Stimulated activated CD4-positive, alpha-beta T cell treated with anti-CD3 and anti-CD28 coated beads, Interleukin-2, amount 100 ng/mL, for 4 hours (primary cell): ENCODE measurements at places on chromosomes 16 and 17.

DNA sequence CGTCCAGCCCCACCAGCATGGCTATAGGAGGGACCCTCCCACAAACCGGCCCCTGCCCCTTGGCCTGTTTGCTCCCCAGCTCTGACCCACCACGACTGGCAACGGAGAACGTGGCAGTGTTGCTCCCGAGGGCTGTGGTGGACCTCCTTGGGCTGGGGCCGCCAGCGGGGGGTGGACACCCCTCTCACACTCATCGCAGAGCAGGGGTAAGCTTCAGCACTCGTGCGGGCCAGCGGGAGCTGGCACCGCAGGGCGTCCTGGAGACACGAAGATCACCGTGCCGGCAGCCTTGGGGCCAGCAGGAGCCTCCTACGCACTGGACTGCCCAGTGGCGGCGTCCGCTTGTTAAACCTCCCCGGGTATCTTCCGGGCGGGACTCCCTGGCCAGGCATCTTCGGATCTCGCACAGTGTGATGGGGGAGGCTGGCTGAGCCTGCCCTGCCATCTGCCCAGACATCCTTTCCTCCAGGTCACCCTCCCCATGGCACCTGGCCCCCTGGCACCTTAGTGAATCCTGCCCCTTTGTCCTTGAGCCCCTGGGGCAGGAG lies 53.5 kb downstream of the ABR start:
- no peak for DNase-seq

- DNase-seq, result no peak
Measured at GRCh38 chr16:86980644-86981043, 336.5 kb downstream of the C16orf95 start.

DNA sequence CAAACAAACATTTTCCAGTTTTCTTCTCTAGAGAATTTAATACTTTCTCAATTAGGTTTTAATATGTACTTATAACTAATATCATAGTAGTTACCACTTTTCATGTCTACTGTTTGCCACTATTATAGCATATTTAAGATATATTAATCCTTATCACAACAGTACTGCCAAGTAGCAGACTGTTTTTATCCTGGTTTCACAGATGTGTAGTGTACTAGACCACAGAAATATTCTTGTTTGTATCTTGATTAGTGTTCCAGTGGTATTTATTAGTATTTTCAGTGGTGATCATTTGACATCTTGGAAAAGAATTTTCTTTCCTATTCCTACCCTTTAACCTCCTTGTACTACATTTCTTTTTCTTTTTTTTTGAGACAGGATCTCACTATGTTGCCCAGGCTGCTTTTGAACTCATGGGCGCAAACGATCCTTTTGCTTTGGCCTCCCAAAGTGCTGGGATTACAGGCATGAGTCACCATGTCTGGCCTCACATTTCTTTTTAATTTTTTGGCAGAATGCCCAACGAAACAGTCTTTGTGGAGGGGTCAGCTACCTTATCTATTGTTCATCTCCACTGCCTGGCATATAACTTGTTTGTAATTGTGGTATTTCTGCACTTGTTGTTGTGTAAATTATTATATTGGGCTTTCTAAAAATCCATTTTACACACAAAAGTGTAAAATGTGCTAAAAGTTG lies 27.2 kb downstream of the MAP2K4 start:
- no peak for DNase-seq

- no peak for DNase-seq
Measured at GRCh38 chr17:63435681-63436522, 10.2 kb downstream of the CYB561 start.

DNA sequence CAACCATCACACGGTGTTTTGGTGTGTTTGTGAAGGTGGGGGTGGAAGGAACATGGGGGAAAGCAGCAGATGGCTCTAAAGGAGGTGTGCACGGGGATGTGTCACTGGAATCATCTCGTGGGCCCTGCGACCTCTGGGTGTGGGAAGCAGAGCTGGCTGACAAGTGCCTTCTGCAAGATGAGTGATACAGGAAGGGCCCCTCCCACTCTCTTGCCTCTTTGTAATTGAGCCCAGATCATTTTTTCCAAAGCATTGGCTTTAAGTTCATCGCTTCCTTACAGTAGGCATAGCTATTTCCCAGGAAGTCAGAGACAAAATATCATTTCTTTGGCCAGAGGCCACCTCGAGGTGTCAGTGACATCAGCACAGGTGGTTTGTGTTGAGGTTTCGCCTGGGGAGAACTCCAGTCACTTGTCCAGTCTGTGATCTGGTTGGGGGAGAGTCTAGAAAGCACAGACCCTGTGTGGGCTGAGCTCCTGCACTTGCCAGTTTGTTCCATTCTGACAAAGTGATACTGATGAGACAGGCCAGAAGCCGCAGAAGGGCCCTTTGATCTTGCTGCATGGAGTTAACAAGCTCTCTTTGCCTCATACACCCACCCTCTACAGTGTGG lies 20.6 kb upstream of the SNTB2 start:
- peak; percentile 76 for DNase-seq

DNA sequence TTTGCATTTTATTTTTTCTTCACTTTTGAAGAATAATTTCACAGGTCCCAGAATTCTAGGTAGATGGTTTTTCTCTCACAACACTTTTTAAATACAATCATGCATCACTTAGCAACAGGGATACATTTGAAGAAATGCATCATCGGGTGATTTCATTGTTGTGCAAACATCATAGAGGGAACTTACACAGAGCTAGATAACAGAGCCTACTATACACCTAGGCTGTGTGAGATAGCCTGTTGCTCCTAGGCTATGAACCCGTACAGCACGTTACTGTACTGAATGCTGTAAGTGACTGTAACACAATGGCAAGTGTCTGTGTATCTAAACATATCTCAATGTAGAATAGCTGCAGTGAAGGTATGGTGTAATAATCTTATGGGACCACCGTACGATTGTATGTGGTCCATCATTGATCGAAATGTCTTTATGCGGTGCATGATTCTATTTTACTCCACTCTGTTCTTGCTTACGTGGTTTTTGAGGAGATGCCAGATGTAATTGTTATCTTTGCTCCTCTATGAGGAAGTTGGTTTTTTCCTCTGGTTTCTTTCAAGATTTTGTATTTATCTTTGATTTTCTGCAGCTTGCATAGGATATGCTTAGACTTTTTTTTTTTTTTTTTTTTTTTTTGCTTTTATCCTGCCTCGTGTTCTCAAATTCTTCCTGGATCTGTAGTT lies 35.5 kb upstream of the TMEM92 start:
- DNase-seq, result no peak

DNA sequence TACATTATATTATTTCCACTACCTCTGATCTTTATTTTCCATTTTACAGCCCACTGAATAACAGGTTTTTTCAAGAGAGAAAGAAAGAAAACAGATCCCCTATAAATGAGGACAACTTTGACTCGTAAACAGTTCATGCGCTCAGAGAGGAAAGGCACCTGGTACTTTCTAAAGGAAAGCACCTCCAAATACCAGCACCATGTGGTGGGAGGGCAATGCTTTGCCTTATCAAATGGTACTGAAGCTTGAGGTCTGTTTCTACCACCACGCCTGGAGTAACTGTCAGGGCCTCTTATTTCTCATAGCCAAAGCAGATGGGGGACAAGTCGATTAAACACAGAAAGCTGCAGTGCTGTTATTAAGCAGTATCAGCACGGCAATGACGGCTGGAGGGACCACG lies 510.3 kb upstream of the ZFHX3 start:
- DNase-seq, result no peak

- no peak for DNase-seq
Measured at GRCh38 chr17:20063665-20064648, 54.8 kb downstream of the SPECC1 start.

DNA sequence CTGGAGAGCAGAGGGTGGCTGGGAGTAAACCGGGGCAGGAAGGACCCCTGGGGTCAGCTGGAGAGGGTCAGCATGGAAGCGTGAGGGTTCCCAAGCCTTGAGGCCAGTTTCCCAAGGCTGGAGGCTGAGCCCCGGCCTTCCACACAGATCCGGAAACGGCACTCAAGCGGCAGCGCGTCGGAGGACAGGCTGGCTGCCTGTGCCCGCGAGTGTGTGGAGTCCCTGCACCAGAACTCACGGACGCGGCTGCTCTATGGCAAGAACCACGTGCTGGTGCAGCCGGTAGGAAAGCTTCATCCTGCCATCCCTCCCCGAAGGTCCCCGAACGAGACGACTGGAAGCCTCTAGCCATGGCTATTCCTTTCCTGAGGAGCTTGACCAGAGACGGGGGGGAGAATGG lies 26.0 kb downstream of the SGSM2 start:
- no peak for DNase-seq

DNA sequence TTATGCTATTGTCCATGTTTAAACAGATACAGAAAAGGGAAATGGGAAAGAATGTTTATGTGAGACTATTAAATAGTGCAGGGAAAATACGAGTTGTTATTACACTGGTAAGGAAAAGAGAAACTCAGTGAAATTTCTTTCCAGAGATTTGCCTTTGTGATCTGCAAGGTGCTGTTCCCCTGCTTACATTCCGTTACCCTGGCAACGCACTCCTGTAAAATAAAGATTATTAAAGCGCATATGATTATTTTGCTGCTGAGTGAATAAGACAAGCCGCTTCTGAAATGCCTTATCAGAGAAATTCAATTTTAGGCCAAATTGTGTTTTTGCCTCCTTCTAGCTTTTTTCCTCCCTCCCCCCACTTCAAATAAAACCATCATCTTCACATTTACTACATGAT lies 328.6 kb upstream of the PMFBP1 start:
- no peak for DNase-seq

DNA sequence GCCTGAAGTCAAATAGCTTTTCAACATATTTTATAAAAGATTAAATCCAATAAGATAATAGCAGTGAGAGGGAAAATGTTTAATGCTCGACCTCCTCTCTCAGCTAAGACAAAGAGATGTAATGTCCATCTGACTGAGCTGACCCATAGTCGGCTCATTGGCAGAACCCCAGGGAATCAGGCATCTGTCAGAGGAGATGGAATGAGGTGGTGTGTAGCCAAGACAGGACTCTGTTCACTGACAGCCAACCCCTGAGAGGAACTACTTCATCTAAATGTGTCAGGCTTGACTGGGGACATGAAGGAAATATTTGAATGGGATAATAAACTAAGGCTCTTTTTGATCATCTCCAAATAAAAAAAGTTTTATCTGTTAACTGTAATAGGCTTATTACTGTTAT lies 188.0 kb downstream of the CDH11 start:
- no peak for DNase-seq

GRCh38 chr16:3591436-3591803 lies 14.2 kb upstream of the NLRC3 start:
- DNase-seq, result no peak

DNA sequence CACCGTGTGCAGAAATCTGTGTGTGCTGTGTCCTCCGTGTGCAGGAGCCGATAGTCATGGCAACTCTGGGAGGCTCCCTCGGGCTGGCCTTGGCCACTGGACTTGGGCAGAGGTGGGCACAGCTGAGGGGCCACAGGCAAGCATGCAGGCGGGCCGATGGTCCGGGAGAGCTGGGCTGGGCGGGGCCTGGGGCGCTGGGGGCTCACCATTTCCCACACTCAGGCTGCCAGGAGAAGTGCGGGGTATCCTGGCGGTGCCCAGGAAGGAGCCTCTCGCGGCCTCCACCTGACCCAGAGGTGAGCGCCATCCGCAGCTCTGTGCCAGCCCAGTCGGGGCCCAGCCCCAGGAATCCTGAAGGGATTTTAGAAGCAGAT lies 28.4 kb downstream of the BAHCC1 start:
- no peak for DNase-seq

- no peak for DNase-seq
Measured at GRCh38 chr16:56257666-56258342, 66.5 kb downstream of the GNAO1 start.

DNA sequence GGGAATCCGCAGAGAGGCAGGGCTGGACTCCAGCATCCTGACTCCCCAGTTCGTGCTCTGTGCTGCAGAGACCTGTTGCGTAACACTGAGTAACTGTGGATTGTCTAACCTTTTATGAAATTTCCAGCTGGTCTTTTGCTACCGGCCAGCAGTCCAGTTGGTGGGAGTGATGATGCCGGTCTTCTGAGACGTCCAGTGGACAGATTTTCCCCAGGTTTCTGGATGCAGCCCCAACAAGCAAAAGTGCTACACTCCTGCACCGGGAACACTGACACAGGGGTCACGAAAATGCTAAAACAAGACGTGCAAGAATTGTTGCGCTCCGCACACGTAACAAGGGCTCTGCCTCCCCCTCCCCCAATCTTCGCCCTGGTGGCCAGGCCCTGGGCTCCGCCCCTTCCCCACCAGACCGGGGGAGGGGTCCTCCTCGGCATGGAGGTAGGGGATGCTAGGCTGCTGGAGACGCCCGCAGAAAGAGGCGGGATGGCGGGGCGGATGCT lies 701 bp upstream of the MRC2 start:
- no peak for DNase-seq

GRCh38 chr17:75849724-75850123 lies 5.4 kb downstream of the WBP2 start:
- DNase-seq, result no peak

DNA sequence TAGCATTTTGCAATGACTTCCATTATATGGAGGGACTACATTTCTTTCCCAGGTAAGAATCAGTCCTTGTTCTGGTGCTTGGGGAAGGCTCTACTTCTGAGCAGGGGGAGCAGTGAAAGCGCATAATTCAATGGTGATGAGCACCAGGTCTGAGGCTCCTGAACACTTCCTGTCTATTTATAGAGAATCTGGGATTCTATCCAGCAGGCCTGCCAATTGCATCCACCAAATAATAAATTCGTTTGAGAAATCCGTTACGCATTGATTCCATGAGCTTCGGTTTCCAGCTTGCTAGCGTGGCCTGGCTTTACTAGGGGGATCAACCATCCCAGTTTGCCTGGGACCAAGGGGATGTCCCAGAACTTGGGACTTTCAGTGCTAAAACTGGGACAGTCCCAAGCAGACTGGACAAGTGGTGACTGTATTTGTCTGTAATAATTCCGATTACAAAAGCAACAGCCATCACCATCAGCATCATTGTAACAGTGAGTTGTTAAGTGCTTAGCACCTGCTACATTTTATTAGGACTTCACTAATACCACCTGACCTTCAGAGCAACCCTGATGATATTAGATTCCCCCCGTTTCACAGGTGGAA lies 349.9 kb downstream of the MAF start:
- DNase-seq, result no peak

DNA sequence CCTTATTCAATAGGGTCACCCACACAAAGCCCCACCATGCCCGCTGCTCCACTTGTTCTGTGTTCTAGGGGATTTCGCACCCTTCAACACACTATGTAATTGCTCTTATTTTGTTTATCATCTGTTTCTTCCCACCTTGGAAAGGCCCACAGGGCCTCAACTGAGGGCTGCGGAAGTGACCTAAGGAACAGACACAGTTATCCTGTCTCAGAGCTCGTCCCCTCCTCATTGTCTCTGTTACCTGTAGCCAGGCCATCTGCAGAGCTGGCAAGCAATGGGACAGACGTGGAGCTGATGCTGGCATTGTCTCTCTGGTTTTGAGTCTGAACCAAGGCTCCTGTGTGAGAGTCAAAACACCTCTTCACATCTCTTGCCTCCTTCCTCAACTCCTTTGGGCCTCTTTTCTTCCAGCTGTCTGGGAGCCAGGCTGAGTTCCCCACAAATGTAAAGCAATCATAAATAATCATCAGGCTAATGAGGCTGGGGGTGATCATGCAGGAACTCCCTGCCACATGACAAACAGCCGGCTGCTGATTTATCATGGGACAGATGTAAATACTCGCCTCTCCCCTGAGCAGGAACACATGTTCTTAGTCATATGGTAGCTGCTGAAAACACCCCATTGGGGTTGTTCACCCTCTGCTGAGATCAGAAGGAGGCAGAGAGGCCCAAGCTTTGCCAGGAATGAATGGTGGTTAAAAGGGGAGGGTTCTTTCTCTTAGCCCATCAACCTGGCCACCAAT lies 71.9 kb downstream of the AXIN2 start:
- DNase-seq, result no peak
